Right renal pelvis (tissue), 4 donors: ENCODE measurements at places on chromosomes 13 and 19.
A peak's percentile ranks its signal among the peaks of the same experiment; 100 is the strongest.

DNA sequence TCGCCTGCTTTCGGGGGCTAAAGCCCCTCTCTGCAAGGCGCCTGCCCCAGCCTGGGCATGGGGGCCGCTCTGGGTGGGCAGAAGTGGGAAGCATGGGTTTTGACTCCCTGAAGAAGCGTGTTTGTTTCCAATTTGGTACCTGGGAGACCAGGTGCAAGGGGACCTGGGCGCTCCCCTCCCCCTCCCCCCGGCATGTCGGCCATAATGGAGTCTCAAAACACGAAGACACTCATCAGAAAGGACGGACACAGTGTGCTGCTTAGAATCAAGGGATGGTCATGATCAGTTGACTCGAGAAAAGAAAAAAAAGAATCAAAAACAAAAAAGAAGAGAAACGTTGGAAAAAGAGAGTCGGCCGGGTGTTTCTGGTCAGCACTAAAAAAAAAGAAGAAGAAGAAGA is 76.8 kb downstream of the IER2 start:
- no peak for DNase-seq

DNA sequence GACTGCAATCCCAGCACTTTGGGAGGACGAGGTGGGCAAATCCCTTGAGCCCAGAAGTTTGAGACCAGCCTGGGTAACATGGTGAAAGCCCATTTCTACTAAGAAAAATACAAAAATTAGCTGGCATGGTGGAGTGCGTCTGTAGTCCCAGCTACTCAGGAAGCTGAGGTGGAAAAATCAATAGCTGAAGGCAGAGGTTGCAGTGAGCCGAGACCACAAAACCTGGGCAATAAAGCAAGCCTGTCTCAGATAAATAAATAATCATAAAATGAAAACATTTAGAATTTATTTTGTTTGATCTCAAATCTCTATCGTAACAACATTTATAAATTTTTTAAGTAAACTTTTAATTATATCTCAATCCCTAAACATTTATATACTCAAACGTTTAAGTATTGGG is 36.6 kb downstream of the USP12 start:
- DNase-seq: no peak

DNA sequence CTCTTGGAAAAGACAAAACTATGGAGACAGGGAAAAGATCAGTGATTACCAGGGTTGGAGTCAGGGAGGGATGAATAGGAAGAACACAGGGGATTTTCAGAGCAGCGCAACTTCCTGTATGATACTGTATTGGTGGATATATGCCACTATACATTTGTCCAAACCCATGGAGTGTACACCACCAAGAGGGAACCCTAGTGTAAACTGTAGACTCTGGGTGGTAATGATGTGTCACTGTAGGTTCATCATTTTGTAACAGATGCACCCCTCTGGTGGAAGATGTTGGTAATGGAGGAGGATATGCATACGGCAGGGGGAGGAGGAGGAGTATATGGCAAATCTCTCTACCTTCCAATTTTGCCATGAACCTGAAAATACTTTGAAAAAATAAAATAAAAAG is 68.1 kb downstream of the UFM1 start:
- no peak for DNase-seq

GRCh38 chr13:79451500-79451962 is 29.4 kb upstream of the NDFIP2 start:
- DNase-seq: no peak

DNA sequence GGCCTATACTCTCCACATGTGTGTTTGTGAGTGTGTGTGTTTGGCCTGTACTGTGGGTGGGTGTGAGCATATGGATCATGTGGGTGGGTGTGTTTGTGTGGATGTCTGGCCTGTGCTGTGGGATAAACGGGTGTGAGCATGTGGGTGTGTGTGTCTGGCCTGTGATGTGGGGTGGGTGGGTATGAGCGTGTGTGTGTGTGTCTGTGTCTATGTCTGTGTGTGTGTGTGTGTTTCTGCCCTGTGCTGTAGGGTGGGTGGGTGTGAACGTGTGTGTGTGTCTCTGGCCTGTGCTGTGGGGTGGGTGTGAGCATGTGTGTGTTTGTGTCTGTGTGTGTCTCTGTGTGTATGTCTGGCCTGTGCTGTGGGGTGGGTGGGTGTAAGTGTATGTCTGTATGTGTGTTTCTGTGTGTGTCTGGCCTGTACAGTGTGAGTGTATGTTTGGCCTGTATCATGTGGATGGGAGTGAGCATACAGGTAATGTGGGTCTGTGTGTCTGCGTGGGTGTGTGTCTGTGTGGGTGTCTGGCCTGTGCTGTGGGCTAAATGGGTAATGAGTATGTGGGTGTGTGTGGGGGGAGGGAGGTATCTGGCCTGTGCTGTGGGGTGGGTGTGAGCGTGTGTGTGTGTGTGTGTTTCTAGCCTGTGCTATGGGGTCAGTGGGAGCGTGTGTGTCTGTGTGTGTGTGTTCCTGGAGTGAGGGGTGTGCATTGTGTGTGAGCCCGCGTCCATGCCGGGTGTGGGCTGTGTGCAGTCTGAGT is 20.8 kb upstream of the KCTD15 start:
- no peak for DNase-seq

GRCh38 chr19:15107061-15108010 is at the start of gene SYDE1:
TSS of gene SYDE1 (plus strand) at chr19:15107401. CDS start at chr19:15107434, 33 bp downstream.
- DNase-seq: no peak

DNA sequence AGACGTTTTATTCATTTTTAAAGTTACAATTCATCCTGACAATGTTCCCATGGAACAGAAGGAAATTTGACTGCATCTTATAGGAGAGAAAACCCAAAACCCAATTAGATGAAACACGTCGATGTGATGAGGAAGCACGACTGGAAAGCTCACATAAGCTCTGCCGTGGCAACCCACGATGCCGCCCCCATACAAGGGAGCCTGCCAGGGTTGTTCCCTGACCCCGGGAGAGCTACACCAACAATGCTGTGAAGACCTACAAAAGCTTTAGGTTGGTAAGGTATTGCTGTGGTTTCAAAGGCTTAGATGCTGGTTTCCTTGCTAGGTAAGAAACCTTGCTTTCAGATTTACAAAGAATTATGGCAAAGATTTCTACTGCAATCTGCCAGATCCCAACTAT is 393.1 kb downstream of the KLF12 start:
- no peak for DNase-seq

DNA sequence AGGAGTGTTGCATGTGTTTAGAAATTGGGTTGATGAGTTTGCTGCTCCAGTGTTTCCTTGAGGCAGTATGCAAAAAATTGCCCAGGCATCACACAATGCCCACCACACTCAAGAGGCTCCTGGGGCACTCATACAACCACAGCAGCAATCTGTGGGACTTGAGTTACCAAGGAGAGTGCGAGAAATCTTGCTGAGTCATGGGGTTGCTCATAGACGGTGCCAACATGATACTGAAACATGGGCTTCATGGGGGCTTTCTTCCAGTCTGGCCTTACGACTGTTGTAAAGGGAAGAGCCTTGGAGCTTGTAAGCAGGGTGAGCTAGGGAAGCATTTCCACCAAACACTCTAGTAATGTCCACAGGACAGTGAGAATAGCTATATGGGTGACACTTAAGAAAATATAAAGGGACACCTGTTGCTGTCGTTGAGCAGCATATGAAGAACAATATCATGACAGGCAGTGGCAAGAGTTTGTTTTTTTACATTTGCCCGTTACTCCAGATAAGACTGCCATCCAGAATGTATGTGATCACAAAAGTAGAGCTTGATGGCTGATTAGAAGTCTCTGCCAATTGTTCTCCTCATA is 1237.4 kb downstream of the UQCRFS1 start:
- DNase-seq: no peak

- DNase-seq: no peak
These were observed 605.7 kb downstream of the FGF9 start for GRCh38 chr13:22276616-22277015.

- no peak for DNase-seq
These were observed at the start of gene MYBPC2 for GRCh38 chr19:50432221-50433028. TSS of gene MYBPC2 (plus strand) at chr19:50432892. CDS start at chr19:50432954, 62 bp downstream.

- DNase-seq: no peak
These were observed 27.9 kb downstream of the CERS4 start for GRCh38 chr19:8237026-8237425.

GRCh38 chr19:20349206-20349605 is 182.2 kb downstream of the ZNF486 start:
- no peak for DNase-seq

- DNase-seq: no peak
These were observed 34.1 kb upstream of the EDNRB start for GRCh38 chr13:77952737-77953136.

DNA sequence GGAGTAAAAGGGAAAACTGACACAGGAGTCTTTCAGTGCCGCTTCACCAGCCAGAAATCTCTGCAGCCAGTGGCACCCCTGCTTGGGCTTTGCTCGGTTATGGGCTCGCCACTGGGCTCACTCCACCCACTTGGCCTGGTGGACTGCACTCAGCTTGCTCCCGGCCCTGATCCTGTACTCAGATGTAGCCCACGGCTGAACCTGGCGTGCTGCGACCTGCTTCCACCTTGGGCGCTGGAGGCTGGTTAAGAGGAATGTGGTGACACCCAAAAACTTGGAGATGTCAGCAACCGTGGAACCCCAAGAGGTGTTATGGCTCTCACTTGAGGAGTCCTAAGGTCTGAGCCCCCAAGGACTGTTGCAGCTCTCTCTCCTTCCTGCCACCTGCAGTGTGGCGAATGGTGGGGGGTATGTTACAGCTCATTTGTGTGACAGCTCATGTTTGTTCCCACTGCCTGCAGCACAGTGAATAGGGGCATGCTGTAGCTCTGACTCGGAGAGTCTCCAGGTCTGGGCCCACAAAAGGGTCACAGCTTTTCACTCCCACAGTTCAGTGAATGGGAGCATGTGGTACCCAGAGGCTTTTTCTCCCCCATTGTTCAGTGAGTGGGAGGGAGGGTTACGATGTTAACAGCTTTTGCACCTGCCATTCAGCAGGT is 1124.5 kb upstream of the ATXN8OS start:
- DNase-seq: no peak

- peak; percentile 28 for DNase-seq
These were observed 108.7 kb downstream of the TEX29 start for GRCh38 chr13:111429064-111429558.

GRCh38 chr13:52838433-52839107 is 9.9 kb downstream of the PCDH8 start:
- DNase-seq: no peak

DNA sequence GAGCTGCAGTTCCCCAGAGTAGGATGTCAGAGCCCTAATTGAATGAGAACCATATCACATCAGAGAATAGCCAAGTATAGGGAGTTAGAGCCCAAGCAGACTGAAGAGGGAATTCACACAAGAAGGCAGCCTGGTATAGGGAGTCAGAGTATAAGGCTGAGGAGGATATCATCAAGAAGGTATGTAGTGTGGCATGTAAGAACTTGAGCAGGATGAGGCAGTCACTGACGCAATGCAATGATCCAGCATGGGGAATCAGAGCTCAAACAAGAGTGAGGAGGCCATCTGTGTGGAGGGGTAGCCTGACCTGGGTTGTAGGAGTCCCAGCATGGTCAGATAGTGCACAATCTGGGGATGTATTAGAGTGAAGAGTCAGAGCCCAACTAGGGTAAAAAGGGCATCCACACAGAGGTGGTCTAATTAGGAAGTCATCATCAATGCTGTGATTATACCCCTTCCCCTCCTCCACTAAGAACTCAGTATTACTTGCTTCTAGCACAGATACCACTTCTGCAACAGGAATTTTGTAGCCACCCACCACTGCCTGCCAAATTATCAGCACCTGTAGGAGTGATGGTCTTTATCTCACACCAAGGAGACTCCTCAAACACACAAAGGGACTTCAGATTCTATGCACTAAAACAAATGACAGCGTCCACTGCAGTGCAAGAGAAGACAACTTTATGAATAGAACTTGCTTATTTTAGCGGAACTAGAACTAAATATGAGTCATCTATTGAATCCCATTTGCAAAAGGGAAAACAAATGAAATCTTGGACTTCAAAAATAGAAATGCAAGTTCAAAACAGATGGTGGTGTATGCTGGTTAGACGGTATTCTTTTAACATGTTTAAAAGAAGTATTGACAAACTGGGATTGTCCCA is 107.2 kb downstream of the FNDC3A start:
- DNase-seq: no peak

DNA sequence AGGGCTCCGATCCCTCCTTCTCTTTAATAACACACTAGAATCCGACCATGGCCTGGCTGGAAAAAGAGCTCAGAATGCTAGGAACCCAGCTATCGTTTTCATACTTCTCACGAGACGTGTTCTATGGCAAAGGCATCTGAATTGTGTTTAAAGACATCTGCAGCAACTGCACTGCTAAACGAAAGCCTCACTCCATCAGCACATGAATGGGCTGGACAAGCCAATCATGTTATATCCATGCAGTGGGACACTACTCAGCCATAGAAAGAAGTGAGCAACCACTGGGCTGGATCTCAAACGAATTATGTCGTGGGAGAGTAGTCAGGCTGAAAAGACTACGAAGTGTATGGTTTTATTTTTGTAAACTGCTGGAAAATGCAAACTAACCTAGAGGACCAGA is 136.1 kb downstream of the COL4A1 start:
- DNase-seq: no peak

DNA sequence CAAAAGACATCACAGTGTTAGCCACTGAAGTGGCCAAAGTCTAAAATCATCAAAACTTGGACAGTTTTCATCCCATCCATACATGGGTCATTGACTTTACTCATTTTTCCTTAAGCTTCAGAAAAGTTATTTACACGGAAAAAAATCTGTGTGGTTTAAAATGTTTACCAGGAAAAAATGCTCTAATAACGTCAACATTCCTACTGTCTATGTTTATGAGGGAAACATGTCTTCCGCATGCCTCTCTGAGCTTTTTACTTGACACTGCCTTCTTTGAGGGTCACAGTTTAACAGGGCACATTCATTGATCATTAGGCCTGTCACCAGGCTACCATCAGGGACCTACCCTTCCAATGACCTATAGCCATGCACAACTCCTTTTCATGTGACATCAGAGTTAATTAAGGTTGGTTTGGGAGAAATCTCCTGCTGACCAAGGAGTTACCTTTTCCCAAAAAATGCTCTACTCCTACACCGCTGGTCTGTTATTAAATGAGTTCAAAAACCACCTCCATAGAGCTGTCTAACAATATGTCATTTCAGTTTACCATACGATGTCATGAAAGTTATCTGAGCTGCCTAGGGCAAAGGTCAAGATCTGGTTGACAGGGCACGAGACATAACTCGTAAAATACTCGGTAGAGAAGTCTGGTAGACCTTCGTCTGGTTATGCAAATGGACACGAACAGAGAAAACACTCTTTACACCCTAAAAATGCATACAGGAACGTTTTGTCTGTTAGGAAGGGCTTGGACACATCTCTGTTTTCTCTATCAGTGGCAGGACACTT is 17.8 kb downstream of the FLT1 start:
- DNase-seq: no peak

DNA sequence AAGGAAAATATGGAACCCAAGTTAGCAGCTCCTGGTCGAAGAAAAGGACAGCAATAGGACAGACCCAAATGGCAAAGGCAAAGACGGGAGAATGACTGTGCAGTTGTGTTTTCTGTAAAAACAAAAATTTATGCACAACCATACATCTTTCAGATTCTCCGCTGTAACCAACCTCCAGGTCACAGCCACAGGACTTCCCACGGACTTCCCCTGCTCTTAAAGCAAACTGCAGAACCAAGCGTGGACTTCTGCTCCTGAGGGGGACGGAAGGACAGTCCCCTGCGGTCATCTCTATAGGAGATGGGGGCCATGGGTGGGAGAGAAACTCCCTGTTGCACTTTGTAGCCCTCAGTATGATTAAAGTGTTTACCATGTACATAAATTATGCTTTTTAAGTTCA is 2.5 kb downstream of the GRTP1 start:
- DNase-seq: no peak
